Placental epithelial cell (primary cell): ENCODE measurements at places on chromosomes 11 and 22. TPM values are rescaled to one million over a fixed set of nuclear protein-coding genes. Genes with fewer than 3 reads are reported as not detected.

ASCC2 gene
- 35.3 and 41.2 TPM in 2 replicates for total RNA-seq

MPEG1 gene
- total RNA-seq = not detected in 2 replicates

RFPL1 gene
- not detected in 2 replicates for total RNA-seq

PANX2 gene
- total RNA-seq = under 0.01 and 0.22 TPM in 2 replicates

KMT2A gene
- 50.6 and 58.0 TPM in 2 replicates for total RNA-seq

BIK gene
- total RNA-seq = 1.5 and 3.5 TPM in 2 replicates

YPEL4 gene
- total RNA-seq = 0.33 and 0.39 TPM in 2 replicates

SIRT3 gene
- 12.6 and 13.3 TPM in 2 replicates for total RNA-seq

PAX6 gene
- total RNA-seq = not detected in 2 replicates

POTEH gene
- not detected in 2 replicates for total RNA-seq

MFRP gene
- total RNA-seq = not detected in 2 replicates

GP1BB gene
- total RNA-seq = 0.43 and 0.79 TPM in 2 replicates

OR5P2 gene
- 0.79 and 4.4 TPM in 2 replicates for total RNA-seq

POU2AF2 gene
- total RNA-seq = not detected in 2 replicates

USP2 gene
- under 0.01 and 0.11 TPM in 2 replicates for total RNA-seq
